Naive thymus-derived CD8-positive, alpha-beta T cell (primary cell): ENCODE measurements at places on chromosomes 11 and 22.
A peak's percentile ranks its signal among the peaks of the same experiment; 100 is the strongest.

- H3K4me1 ChIP-seq: no peaks in the 10 kb centered on the region
- H3K27ac ChIP-seq: no peak overlapping the region
- no peak for DNase-seq
Measured at GRCh38 chr11:116311206-116311605, 461.6 kb downstream of the BUD13 start.

DNA sequence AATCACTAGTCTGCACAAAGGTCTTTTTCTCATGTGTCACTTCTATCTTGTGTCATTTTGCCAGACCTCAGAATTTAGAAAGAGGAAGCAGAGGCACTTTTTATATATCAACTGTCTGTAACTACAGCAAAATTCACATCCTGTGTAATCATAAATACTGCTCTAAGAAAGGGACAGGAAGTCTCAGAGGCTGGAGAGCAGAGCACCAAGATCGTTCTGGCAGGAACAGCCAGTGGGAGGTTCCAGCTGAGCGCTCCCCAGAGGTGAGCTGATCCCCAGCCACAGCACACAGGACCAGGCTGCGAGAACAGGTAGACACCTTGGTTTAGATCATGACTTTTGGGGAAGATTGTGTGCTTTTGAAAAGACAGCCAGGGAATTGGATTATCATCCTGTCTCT is at the start of gene MS4A7:
TSS of gene MS4A7 (plus strand) at position 179 of the 400 bp plus-strand sequence. CDS start 4,610 bp downstream, outside the sequence.
- peaks cover 44% of the 10 kb centered on the region for H3K4me1 ChIP-seq
- H3K27ac ChIP-seq: no peak within 1 kb of the TSS
- DNase-seq: no peak
- no peak within 1 kb of the TSS for H3K4me3 ChIP-seq
- no peaks in the 10 kb centered on the region for H3K36me3 ChIP-seq
- H3K27me3 ChIP-seq: peaks cover 6% of the 10 kb centered on the region

DNA sequence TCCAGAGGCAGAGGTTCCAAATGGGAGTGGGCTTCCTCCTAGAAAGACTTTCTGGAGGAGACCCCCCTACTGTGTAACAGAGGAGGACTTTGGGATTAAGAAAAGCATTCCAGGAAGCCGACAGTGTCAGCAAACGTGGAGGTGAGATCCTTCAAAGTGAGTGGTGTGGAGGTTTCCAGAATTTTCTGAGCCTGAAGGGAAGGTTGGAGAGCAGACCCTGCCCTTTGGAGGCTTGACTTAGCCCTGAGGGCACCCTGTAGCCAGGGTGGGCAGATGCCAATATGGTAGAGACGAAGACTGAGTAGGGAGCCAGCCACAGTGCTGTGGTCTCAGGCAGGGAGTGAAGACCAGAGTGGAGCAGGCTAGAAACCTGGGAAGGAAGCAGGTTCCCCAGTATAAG is 1.8 kb upstream of the KLHL22 start:
- H3K4me3 ChIP-seq: no peak overlapping the region
- H3K4me1 ChIP-seq: peaks cover 40% of the 10 kb centered on the region
- H3K36me3 ChIP-seq: peaks cover 18% of the 10 kb centered on the region
- DNase-seq: no peak
- peak overlapping the region; percentile 53 for H3K27ac ChIP-seq

DNA sequence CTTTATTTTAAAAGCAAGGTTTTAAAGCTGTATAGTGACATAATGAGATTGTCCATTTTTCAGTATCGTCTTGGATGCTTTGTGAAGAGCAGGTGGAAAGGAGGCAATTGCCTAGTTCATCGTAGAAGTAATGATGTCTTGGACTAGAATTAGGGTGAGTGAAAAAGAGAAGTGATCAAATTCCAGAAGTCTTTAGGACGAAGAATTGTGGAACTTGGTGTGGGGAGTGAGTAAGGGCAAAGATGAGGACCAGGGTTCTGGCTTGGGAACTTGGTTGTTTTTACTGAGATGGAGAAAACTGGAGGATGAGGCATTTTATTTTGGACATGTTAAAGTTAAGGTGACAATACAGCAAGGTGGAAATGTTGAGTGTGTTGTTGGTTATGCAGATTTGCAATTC is 1.2 kb downstream of the ILK start:
- H3K27me3 ChIP-seq: no peaks in the 10 kb centered on the region
- no peak overlapping the region for H3K4me3 ChIP-seq
- peaks cover 18% of the 10 kb centered on the region for H3K4me1 ChIP-seq

DNA sequence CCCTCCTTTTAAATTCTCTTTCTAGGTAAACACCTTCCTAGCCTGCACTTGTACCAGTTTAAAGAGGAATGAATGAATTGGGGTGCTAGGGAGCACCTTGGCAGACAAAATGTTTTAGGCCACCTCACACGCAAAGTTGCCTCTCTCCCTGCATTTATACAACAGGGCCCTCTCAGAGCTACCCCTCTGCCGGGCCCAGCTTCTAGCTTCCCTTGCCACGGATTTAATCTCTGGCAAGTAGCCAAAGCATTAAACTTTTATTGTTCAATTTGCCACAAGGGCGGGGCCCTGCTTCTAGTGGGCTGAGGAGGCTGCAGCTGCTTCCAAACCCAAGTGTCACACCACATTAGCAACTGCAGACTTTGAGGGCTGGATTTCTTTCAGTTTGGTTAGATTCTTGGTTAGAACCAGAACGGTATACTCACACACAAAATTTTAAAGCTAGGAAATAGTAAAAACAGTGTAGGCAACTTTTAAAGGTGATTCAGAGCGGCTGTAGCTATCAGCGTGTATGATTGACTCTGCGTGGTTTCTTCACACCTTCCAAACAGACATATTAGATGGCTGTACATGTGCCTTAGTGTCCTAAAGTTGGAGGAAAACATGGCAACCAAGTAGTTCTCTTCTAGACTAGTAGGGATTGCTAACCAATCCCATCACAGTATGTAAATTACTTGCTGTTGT is 6.5 kb downstream of the KREMEN1 start:
- no peak overlapping the region for H3K27ac ChIP-seq
- peaks cover 58% of the 10 kb centered on the region for H3K27me3 ChIP-seq
- DNase-seq: no peak
- H3K36me3 ChIP-seq: no peaks in the 10 kb centered on the region
- no peak overlapping the region for H3K4me3 ChIP-seq
- peaks cover 11% of the 10 kb centered on the region for H3K4me1 ChIP-seq

DNA sequence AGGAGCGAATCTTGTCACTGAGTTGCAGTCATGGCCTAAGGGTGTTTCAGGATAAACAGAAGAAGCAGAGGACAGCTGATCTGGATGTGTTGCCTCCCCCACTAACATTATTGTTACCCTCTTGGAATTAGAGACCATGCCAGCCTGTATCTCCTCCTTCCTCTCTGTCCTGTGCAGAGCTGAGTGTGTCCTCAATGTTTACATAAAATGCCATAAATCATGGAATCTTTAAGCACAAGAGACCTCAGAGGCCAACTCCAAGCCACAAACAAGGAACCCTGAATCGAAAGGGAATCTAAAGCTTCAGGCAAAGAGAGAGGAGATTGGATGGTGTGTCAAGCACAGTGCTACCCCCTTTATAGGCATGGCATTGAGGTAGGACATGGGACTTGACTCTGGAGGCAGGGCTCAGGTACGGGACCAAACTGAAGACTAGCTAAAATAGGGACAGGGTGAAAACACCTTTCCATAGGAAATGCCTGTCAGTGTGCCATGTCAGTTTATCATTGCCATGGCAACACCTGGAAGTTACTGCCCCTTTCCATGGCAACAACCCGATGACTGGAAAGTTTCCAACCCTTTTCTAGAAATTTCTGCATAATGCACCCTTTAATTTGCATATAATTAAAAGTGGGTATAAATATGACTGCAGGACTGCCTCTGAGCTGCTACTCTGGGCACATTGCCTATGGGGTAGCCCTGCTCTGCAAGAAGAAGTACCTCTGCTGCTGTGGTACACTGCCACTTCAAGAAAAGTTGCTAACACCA is 489.7 kb downstream of the MIAT start:
- no peak for DNase-seq
- H3K27ac ChIP-seq: no peak overlapping the region
- no peaks in the 10 kb centered on the region for H3K36me3 ChIP-seq
- peaks cover 8% of the 10 kb centered on the region for H3K4me1 ChIP-seq
